ENCODE measurements at places on chromosomes 16 and 17.
A peak's percentile ranks its signal among the peaks of the same experiment; 100 is the strongest.

- no peak for DNase-seq
Observed at GRCh38 chr16:25893332-25893731, 201.6 kb downstream of the HS3ST4 start.

DNA sequence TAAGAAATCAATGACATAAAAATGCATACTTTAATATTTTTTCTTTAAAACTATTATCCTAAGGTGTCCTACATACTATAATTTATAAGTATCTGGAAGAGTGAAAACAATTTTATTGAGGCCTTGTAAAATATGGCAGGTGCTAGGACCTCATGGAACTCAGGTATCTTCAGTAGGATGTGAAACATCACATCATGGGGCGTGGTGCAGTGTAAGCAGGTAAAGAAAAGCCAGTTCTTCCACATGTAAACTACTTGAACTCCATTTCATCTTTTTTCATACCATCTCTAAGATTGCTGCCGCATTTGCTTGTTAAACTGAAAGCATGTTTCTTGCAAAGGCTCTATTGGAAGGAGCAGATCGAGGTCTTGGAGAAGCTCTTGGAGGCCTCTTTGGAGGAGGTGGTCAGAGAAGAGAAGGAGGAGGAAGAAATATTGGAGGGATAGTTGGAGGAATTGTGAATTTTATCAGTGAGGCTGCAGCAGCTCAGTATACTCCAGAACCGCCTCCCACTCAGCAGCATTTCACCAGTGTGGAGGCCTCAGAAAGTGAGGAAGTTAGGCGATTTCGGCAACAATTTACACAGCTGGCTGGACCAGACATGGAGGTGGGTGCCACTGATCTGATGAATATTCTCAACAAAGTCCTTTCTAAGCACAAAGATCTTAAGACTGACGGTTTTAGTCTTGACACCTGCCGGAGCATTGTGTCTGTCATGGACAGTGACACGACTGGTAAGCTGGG is at the start of gene CAPNS2:
CAPNS2 (plus strand) TSS at position 253 of the 744 bp plus-strand sequence; CDS start at position 326, 73 bp downstream.
- no peak for DNase-seq

GRCh38 chr16:85227084-85227945 is 115.0 kb upstream of the CIBAR2 start:
- DNase-seq, result peak; percentile 88

- no peak for DNase-seq
Observed at GRCh38 chr17:64611369-64611768, 50.7 kb downstream of the SMURF2 start.

GRCh38 chr17:37698911-37699255 is 46.0 kb downstream of the HNF1B start:
- no peak for DNase-seq

Data from DMS 273 treated with DMSO at 0.1 percent for 48 hours (cell line).